ENCODE measurements at places on chromosomes 12 and 14.
A peak's percentile ranks its signal among the peaks of the same experiment; 100 is the strongest.

- DNase-seq = no peak
Measured at GRCh38 chr14:73710737-73711136, 3.4 kb downstream of the PNMA1 start.

DNA sequence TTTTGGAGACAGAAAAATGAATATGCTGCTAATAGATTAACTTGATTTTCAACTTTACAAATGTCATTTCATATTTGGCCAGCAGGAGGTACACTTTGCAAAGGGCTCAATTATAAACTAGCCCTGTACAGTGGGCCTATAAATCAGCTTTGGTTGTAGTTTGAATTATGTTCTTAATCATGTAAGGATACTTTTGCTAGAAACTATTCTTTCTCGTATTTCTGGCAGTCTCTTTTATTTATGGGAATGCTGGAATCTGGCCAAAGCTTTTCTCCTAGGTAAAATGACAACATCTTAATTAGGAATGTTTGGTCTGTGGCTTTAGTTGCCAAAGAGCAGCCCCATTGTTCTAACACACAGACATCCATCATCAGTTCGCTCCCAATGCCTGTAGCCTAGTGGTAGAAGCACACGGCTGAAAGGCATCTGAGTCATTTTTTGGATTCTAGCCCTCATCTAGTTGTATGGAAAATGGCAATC lies 1322.3 kb upstream of the SEL1L start:
- DNase-seq = peak; percentile 38

GRCh38 chr12:14278294-14278953 lies 87.1 kb upstream of the ATF7IP start:
- no peak for DNase-seq

- no peak for DNase-seq
Measured at GRCh38 chr12:76288218-76288617, 60.0 kb downstream of the BBS10 start.

DNA sequence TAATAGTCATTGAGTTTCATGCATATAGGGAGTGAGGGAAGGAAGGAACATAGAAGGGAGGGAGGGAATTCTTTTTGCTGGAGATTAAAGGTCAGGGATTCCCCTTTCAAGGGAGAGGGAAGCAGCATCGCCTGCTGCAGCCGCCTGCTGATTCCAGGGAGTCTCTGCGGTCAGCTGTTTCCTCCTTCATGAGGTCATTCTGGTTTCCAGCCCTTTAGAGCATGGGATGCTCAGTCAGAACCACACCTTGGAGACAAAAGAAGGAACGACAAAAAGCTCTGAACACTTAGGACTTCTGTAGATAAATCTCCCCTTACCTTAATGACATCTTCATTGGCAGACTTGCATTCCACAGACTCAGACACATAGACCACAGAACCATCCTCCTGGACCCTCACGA lies 923.0 kb upstream of the TMEM132C start:
- DNase-seq = no peak

- DNase-seq = no peak
Measured at GRCh38 chr12:12511895-12512711, 50.6 kb downstream of the DUSP16 start.

DNA sequence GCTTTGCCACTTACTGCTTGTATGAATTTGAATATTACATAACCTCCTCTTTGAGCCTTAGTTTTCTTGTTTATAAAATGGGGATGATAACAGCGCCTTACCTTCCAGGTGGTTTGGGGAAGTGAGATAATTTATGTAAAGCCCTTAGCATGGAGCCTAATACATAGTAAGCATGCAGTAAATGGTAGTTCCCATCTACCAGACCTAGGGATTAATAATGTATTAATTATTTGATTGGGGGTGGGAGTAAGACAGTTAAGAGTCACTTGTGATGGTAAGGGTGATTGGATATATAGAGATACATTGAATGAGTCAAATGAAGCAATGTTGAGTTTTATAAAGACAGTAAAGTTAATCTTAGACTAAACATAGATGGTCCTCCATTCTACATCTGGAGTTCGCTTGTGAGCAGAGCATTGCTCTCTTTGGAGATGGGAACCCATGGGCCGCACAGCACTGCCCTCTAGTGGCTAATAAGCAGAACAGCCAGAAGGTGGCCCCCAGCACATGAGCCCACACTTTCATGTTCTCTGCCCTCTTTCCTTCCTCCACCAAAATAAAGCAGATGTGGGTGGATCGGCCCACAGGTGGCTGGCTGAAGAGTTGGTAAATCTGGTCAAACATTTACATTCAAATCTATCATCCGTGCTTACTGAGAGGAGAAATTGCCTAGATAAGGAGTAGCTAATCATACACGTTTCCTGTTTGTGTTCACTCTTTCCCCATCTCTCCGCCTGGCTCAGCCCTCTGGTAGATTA lies 26.5 kb upstream of the TAMALIN start:
- DNase-seq = peak; percentile 67

- no peak for DNase-seq
Measured at GRCh38 chr12:69874606-69875005, 49.6 kb downstream of the MYRFL start.

- DNase-seq = no peak
Measured at GRCh38 chr14:76267322-76268046, 108.5 kb upstream of the ESRRB start.

- no peak for DNase-seq
Measured at GRCh38 chr12:10196210-10196609, 16.5 kb upstream of the GABARAPL1 start.

DNA sequence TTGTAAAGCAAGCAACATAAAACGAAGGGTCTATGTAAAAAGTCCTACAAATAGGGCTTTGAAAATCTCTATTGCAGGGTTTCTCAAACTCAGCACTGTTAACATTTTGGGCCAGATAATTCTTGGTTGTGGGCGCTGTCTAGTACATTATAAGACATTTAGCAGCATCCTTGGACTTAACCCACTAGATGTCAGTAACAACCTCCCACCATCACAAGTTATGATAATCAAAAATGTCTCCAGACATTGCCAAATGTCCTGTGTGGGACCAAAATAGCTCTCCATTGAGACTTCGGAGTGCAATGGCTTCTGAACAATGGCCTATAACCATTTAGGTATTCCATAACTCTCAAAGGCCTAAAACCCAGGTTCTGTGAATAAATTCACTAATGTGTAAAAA lies 22.9 kb upstream of the DHRS7 start:
- DNase-seq = peak; percentile 46

Measured in RKO (cell line).